Mesothelial cell of epicardium (in vitro differentiated cells): ENCODE measurements at places on chromosomes 11 and 22. TPM values are rescaled to one million over a fixed set of nuclear protein-coding genes. Genes with fewer than 3 reads are reported as not detected.

DNA sequence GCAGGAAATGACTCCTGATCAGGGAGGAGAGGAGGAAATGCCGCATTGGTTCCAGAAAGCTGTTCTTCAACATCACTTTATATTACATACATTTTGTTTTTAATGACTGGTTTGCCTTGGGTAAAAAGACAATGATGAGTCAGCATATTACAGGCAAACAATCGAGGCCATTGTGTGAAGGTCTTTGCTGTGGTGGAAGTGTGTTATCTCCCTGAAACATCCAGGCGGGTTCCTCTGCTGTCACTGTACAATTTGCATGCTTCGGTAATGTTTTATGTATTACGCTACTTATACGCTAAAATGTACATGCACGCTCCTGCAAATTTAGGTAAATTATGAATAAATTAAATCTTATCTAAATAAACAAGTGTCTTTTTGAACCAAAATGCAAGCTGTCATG, 161.1 kb downstream of the KIRREL3 start:
- no peak for DNase-seq
- peaks cover 2% of the 10 kb centered on the region for H3K27me3 ChIP-seq

DNA sequence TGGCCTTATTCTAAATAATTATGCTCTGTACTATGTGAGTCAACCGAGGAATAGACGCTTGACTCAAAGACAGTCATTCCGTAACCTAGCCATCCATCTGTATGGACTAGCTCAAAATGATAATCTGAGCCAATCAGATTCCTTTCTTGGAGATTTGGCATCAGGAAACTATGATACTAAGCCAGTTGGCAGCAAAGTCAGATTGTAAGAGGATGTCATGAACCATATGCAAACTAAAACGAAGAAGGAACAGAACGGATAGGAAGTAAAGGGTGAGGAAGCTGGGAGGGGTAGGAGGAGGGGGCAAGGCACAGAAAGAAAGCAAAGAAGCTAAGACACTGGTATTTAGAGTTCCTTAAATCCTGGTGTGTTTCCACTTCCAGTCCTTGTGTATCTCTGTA, 10.7 kb upstream of the SESN3 start:
- no peak for DNase-seq
- H3K36me3 ChIP-seq = no peaks in the 10 kb centered on the region
- H3K4me1 ChIP-seq = peaks cover 34% of the 10 kb centered on the region
- peak overlapping the region; percentile 73 for H3K27ac ChIP-seq
- no peak overlapping the region for H3K4me3 ChIP-seq

DNA sequence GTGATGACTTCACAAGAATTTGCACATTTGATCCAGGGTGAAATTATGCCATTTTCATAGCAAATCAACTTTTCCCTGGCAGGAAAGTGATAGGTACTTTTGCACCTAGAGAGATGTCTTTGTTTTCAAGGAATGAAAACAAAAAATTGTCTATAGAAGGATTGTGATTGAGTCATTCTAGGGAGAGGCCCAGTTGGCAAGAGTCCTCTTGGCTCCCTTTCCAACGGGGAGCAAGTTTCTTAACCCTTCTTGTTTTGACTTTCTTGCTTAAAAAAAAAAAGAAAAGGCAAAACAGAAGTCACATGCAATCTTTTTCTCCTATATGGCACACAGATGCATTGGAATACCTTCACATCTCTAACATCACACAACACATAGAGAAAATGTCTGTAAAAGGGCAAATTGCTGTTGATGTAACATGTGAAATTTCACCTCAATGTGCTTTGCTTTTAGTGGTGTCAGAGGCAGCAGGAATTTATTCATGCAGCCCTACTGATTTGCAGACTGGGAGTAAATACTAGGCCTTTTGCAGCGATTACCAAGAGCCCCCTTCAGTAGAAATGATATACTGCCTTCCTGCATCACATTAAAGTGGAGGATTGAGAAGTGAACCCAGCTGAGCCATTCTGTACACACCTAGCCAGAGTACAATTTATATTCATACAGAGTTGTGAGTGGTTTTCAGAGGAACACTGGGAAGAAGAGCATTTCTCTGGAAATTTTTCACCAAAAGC, 290.7 kb upstream of the MPPED2 start:
- peak overlapping the region; percentile 40 for H3K27ac ChIP-seq
- DNase-seq = no peak
- H3K27me3 ChIP-seq = no peaks in the 10 kb centered on the region
- no peak overlapping the region for H3K4me3 ChIP-seq
- H3K36me3 ChIP-seq = no peaks in the 10 kb centered on the region

DNA sequence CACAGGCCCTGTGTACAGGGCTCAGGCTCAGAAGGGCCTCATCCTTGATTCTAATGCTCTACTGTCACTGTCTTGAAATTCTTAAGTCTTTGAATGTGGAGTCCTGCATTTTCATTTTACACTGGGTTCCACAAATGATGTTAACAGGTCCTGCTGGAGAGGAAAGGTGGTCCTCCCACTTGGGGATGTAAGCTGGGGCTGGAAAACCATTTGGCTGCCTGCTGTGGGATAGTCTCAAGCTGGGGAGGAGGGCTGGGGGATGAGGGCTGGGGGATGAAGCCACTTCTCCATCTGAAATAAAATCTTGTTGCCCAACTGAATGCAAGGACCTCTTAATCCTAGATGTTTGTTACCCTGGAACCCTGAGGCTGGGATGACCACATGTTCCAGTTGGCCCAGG, 423.0 kb downstream of the TENM4 start:
- H3K36me3 ChIP-seq = peaks cover 8% of the 10 kb centered on the region
- H3K27ac ChIP-seq = peak overlapping the region; percentile 90
- peaks cover 77% of the 10 kb centered on the region for H3K4me1 ChIP-seq

DNA sequence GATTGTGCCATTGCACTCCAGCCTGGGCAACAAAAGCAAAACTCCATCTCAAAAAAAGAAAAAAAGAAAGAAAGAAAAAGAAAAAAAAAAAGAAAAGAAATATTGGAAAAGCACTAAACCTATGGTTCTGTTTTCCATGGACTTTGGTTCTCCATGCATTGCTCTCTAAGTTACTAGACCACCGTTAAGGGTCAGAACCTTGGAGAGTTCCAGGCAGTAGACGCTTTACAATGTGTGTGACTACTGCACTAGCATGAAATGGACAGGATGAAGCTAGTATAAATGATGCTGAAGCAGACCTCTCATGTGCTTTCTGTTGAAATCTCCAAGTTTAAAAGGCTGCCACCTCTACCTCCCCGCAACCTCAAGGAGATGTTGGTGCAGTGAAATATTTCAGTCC, 63.5 kb downstream of the SIK2 start:
- H3K27me3 ChIP-seq = no peaks in the 10 kb centered on the region
- H3K4me3 ChIP-seq = no peak overlapping the region
- H3K4me1 ChIP-seq = peaks cover 3% of the 10 kb centered on the region
- peaks cover 13% of the 10 kb centered on the region for H3K36me3 ChIP-seq

GRCh38 chr11:117973503-117973860, 12.7 kb upstream of the IL10RA start:
- H3K27me3 ChIP-seq = peaks cover 49% of the 10 kb centered on the region
- no peak for DNase-seq
- peaks cover 3% of the 10 kb centered on the region for H3K4me1 ChIP-seq
- no peak overlapping the region for H3K27ac ChIP-seq
- no peaks in the 10 kb centered on the region for H3K36me3 ChIP-seq

GRCh38 chr11:75421035-75421602, 11.9 kb downstream of the KLHL35 start:
- H3K27ac ChIP-seq = no peak overlapping the region
- peaks cover 23% of the 10 kb centered on the region for H3K36me3 ChIP-seq
- peaks cover 6% of the 10 kb centered on the region for H3K4me1 ChIP-seq
- H3K4me3 ChIP-seq = no peak overlapping the region
- DNase-seq = no peak

DNA sequence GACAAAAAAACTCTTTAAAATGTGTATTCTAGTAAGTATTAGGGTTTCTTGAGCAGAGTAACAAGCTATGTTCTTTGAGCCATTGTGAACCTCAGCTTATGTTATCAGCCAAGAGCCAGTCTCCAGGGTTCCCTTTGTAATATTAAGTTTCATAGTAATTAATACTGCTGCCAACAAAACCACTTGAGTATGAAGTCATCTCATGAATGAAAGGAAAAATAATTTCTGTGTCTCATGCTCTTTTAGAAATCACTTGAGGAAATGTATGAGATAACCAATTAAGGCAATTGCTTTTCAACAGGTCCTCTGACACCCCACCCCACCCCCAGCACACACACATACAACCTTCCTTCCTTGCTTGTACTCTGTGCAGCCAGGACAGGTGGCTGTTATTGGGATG, 59.9 kb downstream of the BBOX1 start:
- H3K27me3 ChIP-seq = no peaks in the 10 kb centered on the region
- no peak for DNase-seq
- H3K4me1 ChIP-seq = no peaks in the 10 kb centered on the region
- no peaks in the 10 kb centered on the region for H3K36me3 ChIP-seq
- H3K27ac ChIP-seq = no peak overlapping the region
- H3K4me3 ChIP-seq = no peak overlapping the region

GRCh38 chr11:123055191-123055901, 6.6 kb downstream of the HSPA8 start:
- H3K36me3 ChIP-seq = peaks cover 37% of the 10 kb centered on the region
- no peak overlapping the region for H3K4me3 ChIP-seq
- no peak for DNase-seq
- H3K27me3 ChIP-seq = no peaks in the 10 kb centered on the region

DNA sequence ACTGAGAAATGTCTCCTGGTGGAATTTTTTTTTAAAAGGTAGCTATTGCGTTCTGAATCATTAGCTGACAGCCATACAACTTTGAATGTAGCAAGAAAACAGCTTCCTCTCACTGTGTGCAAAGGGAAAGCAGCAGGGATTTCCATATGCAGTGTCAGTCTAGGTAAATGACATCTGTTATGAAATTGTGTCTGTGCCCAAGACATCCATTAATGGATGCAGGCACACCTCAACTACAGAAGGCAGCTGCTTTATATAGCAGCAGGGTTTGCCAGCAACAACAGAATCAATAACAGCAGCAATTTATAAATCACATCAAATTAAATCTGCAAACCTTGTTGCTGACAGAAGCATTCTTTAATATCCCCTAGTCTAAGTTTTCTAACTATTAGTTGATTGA, 745.3 kb upstream of the RAG2 start:
- no peak for DNase-seq
- H3K4me1 ChIP-seq = no peaks in the 10 kb centered on the region
- H3K27me3 ChIP-seq = no peaks in the 10 kb centered on the region

DNA sequence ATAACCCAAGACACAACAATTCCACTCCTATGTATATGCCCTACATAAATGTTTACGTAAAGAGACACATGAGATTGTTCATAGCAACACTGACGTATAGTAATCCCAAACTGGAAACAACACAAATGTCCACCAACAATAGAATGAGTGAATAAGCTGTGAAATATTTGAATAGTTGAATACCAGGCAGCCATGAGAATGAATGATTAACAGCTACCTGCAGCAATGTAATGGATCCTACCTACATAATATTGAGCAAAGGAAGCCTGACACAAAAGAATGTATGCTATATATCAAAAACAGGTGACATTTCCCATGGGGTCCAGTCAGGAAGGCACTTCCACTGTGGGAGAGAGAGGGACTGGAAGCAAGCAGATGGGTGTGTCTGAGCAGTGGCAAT, 92.8 kb upstream of the LINC01488 start:
- H3K27me3 ChIP-seq = no peaks in the 10 kb centered on the region
- H3K36me3 ChIP-seq = peaks cover 5% of the 10 kb centered on the region
- H3K27ac ChIP-seq = no peak overlapping the region

- no peaks in the 10 kb centered on the region for H3K4me1 ChIP-seq
- H3K36me3 ChIP-seq = no peaks in the 10 kb centered on the region
- no peak for DNase-seq
- H3K27ac ChIP-seq = no peak overlapping the region
- no peak overlapping the region for H3K4me3 ChIP-seq
Observed at GRCh38 chr22:47807506-47807905, 1045.1 kb downstream of the TBC1D22A start.

GRCh38 chr11:297051-297585, 2.2 kb downstream of the IFITM5 start:
- peaks cover 7% of the 10 kb centered on the region for H3K4me1 ChIP-seq
- H3K36me3 ChIP-seq = no peaks in the 10 kb centered on the region

GRCh38 chr22:23382428-23383218, 197.5 kb downstream of the IGLL1 start:
- peak overlapping the region; percentile 99 for H3K27ac ChIP-seq
- peak overlapping the region; percentile 42 for H3K4me3 ChIP-seq
- no peak for DNase-seq
- H3K4me1 ChIP-seq = peaks cover 53% of the 10 kb centered on the region
- H3K36me3 ChIP-seq = no peaks in the 10 kb centered on the region

DNA sequence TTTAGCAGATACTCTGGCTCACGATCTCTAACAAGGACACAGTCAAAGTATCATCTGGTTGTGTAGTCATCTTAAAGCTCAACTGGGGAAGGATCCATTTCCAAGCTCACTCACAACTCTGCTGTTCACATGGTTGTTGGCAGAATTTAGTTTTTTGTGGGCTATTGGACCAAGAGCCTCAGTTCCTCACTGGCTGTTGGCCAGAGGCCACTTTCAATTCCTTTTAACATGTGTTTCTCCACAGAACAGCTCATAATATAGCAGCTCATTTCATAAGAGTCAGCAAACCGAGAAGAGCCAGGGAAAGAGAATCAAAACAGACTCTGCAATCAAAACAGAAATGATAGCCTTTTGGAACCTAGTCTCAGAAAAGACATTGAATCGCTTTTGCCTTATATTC, 22.6 kb downstream of the IZUMO1R start:
- no peak overlapping the region for H3K27ac ChIP-seq
- DNase-seq = no peak
- H3K36me3 ChIP-seq = no peaks in the 10 kb centered on the region
- no peak overlapping the region for H3K4me3 ChIP-seq
- H3K27me3 ChIP-seq = peaks cover 20% of the 10 kb centered on the region

Gene NLRP10
- total RNA-seq = not detected in 3 replicates

Gene SLC29A2
- total RNA-seq = 33.0 to 35.9 TPM (median 35.7 TPM) in 3 replicates

Gene PRG3
- not detected in 3 replicates for total RNA-seq

Gene CHRNA10
- total RNA-seq = 2.6 to 2.9 TPM (median 2.9 TPM) in 3 replicates

Gene DDIAS
- total RNA-seq = 4.0 to 5.8 TPM (median 5.6 TPM) in 3 replicates
